ENCODE measurements at places on chromosomes 4 and X. TPM values are rescaled to one million over a fixed set of nuclear protein-coding genes. Genes with fewer than 3 reads are reported as not detected.
A peak's percentile ranks its signal among the peaks of the same experiment; 100 is the strongest.

- DNase-seq = no peak
Measured at GRCh38 chrX:11285651-11286050, 7.6 kb upstream of the AMELX start.

DNA sequence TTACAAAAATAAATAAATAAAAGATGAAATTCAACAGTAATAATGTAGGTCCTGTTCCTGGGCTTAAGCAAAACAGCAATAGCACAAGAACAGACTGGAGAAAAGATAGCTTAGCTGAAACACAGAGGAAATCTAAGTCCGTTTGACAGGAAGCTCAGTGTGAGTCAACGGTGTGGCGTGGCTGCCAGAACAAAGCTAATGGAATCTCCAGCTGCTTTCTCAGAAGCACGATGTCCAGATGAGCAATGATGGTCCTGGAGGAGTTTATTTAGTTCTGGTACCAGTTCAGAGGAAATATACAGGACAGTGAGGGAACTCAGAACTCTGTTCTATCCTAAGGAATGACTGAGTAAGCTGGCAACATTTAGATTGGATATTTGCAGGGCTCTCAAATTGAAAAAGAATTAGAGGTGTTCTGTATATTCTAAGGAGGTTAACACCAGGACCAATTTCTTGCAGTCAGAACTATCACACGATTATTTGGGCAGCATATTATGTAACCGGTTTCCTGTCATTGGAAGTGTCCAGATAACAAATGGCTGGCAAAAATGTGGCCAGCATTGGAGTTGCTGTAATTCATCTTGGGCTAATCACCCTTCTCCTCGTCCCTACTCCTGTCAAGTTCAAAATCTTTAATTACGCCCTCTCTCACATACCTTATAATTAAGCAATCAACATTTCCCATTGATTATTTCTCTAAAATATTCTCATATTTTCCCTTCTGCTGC, 12.7 kb downstream of the GAB3 start:
- DNase-seq = no peak

- DNase-seq = peak; percentile 78
Measured at GRCh38 chr4:183840311-183840710, 64.8 kb upstream of the STOX2 start.

The DUX4 gene
- total RNA-seq = not detected

DNA sequence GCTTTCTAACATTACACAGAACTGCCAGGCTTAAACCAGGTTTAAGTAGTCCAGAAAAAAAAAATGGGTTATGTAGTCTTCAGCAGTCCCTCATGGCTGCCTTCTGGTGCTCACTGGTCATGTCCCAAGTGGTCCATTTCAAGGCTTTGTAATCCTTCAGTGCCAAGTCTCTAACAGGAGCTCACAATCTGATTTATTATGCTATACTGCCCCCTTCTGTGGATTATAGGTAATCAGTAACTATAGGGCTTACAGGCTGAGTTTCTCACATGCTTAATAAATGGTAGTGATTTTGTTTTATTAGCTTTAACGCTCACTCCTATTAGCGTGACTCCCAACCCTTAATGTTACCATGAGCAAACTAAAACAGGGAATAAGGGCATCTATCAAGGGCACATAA, 92.5 kb upstream of the EDA2R start:
- no peak for DNase-seq

The OFD1 gene
- total RNA-seq = 57.9 TPM
